ENCODE measurements at places on chromosomes 3 and 15.

- no peak for DNase-seq
Observed at GRCh38 chr3:126083138-126083445, 832 bp downstream of the SLC41A3 start.

GRCh38 chr3:13535905-13536304 lies 13.0 kb upstream of the FBLN2 start:
- no peak for DNase-seq

DNA sequence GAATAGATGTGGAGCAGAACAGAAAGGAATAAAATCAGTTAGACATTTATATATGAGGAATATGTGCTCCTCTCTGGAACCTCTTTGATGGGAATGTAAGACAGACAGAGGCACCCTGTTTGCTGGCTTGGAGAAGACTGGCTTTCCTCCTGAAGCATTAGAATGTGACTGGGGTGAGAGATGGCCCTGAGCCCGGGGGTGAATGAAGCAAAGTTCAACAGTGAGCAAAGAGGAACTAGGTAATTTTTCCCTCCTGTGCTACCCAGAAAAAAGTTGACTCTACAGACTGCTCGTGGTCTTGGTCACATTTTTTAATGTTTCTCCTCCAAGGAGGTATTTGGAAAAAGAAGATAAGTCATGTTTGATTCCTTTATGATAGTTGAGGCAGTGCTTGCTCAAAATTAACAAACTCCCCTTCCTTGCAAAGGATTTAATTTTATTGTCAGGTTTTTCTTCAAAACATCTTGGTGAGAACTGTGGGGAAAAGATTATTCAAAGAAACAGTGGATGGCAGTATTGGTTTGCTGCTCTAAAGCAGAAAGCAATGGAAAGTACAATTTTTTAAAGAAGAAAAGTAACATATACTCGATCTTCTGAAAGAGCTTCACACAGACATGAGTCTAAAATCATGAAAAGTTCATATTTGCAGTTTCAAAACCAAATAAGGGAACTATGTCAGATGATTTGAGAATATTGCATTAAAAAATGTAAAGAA lies 370.4 kb upstream of the CDIN1 start:
- no peak for DNase-seq

- no peak for DNase-seq
Observed at GRCh38 chr3:99634881-99635280, 3.5 kb upstream of the COL8A1 start.

All from amniotic stem cell (primary cell).